ENCODE measurements at places on chromosomes 2 and 18.

- DNase-seq = no peak
These were observed 303.9 kb downstream of the GBX2 start for GRCh38 chr2:235864302-235864701.

DNA sequence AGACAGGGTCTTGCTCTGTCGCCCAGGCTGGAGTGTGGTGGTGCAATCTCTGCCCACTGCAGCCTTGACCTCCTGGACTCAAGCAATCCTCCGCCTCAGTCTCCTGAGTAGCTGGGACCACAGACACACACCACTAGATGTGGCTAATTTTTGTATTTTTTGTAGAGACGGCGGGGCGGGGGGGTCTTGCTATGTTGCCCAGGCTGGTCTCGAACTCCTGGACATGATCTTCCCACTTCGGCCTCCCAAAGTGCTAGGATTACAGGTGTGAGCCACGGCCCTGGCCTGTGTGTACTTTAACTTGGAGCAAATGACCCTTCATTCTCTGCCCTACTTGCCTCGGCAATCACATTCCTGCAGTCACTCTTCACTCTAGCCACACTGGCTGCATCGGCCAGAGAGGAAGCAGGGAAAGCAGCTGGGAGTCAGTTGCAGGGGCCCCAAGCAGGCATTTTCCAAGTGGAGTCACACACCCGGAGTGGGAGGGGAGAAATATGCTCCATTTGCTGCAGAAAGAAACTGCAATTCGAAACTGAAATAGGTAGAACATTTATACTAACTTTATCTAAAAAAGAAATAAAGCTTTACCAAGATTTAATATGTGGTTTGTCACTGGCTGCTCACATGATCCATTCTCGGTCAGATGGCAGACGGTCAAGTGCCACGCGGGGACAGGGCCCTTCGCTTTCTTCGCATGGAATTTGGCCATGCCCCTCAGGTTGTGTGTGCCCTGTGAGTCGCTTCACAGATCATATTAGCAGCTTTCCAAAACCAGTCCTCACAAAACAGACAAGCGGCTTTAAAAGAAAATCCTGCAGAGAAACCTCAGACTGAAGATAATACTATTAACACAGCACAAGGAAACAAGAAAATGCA lies 37.1 kb downstream of the FAM161A start:
- DNase-seq = no peak

GRCh38 chr2:32357318-32358110 lies 691 bp downstream of the BIRC6 start:
- DNase-seq = peak; percentile 21

DNA sequence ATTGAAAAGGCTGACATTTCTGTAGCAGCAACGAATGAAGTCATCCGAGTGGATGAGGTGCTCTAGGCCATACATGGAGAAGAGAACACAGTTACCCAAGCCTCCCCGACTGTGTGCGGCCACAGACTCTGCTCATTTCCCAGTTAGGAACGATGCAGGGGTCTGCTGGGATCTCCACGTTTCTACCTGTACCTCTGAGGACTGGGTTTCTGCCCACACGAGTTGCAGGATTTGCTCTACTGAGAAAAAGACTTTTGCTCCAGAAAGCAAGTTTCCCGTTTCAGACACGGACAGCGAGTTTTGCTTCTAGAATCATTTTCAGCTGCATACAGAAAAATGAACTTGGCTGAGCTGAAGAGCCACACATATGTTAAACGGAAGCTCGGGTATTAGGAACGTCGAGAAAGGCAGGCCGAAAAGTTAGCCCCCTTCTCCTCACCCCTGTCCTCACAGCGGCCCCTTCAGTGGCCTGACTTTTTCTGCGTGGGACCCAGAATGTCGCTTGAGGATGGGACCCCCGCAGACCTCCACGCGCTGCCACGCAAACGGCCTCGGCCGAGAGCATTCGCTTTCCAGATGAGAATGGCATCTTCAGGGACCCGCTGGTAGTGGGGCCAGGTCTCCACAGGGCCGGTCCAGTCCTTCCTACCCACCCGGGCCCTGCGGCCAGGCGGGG lies 582 bp upstream of the RAB31 start:
- no peak for DNase-seq

DNA sequence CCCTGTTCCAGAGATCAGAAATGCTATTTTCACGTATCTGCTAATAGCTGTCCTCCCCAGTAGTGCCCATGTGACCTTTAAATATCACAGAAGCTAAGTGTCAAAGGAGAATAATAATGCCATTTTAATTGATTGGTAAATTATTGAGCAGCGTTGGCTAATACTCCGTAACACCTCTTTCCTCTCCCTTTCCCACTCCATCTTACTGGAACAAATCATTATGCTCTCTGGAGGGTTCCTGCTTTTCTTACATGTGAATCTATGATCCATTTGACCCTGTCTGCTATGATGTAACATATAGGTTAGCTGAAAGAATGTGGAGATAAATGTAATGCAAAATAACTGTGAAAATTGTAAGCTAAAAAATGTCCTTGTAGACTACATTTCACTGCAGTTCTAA lies 383.6 kb upstream of the GYPC start:
- DNase-seq = no peak

DNA sequence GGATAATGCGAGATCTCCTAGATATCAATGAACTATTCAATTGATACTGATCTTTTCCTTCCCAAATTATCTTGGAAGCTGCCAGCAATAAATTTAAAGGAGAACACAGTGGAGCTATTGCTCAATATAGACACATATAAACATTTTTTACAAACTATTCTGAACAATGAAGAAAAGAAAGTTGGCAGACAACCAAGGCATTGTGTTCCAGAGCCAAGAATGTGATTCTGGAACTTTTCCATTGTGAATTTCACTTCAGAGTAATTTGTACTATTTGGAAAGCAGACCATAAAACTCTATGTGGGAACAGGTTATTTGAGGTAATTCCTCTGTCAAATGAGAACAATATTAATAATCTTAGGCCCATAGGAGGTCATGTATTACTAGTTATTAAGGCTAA lies 588.2 kb downstream of the IRS1 start:
- no peak for DNase-seq

DNA sequence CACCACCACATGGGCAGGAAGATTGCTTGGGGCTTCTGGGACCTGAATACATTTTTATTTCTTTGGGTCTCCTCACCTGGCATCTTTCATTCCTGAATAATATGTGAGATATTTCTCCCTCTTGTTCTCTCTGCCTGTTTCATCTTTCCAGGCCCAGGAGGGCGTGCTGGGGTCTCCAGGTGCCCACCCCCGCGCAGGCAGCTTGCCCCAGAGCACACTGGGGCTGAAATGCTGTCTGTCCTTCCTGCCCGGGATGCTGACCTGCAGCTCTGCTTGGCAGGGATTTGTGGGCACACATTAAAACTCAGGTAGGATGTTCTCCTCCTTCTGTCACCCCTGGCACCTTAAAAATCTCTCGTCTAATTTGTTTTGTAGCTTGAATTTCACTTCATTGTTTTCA lies 39.7 kb upstream of the TEX51 start:
- no peak for DNase-seq

DNA sequence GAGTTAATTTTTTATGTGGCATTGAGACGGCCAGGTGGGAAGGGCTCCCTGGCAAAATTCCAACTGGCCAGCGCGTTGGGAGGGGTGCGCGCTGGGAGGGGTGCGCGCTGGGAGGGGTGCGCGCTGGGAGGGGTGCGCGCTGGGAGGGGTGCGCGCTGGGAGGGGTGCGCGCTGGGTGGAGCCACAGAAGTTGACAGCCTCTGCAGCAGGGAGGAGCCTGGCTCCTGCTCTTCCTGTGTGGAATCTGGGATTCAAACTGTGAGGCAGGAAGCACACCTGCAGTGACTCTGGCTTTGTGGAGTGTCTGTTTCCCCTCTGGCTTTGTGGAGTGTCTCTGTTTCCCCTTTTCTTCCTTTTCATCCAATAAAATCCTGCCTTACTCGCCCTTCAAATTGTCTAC lies 147.9 kb upstream of the CBLN2 start:
- no peak for DNase-seq

DNA sequence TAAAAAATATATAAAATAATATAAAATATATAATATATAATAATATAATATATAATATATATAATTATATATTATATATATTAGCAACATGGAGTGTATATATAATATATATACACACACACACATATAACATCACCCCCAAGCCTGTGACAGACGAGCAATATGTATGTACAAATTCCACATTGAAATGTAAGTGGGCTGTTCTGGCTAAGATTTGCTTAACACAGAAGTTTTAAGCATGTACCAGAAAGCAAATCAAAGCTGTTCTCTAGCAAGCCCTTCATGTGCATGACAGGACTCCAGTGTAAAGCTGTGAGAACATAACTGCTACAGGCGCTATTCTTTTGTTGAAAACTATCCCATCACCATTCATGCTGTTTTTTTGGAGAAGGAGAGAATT lies 261.7 kb upstream of the TNP1 start:
- no peak for DNase-seq

DNA sequence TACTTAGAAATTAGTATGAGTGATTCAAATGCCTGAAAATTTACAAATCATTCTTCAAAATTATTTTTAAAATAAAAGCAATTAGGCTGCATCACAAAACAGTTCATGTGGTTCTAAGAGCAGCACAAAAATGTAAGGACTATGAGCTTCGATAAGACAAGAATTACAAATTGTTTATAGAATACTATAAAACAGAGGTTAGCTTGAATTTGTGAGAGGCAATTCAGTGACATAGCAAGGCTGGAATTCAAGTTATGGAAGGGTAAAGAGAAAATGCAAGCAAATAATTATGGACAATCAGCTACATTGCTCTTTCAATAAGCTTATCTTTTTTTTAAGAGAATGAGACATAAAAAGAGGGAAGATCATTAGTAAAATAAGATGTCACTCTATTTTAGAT lies 7.1 kb upstream of the XIRP2 start:
- DNase-seq = no peak

DNA sequence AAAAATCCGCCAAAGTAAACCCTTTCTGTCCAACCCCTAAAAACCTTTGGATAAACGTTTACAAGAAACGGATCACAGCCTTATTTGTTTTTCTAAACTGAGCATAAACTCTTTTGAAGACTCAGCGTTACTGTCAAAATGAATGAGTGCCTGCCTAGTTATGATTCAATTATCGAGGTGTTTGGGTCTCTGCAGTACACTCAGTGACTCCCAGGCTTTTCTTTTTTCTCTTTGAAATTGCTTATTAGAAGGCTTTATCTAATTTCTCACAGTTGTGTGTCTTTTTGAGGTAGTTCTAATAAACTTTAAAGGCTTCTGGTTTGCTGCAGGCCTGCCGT lies 663 bp downstream of the RHBDD1 start:
- DNase-seq = no peak
